Osteoblast (primary cell): ENCODE measurements at places on chromosomes 3 and 15.

DNA sequence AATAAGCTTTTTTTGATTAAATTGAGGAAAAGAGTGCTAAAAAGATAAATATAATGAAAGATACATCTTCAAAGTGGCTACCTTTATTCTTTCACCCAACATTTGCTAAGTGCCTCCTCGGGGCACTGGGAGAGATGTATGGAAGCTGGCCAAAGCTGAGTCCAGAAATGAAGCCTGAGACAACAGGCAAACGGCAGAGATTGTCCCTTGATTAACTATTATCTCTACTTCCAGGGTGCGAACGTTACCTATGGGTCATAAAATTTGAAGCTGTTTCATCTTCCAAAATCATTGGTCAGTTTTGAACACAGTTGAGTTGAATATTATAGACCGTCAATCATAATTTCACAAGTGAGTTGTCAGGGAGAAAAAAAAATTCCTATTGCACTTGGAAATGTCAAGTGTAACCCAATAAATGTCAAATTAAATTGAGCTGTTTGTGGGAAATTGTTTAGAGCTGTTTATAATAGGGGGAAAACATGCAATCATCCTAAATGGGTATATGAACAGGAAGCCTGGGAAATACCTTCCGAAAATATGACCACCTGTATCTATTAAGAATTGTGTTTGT is 73.9 kb downstream of the SUCLG2 start:
- DNase-seq, result no peak

DNA sequence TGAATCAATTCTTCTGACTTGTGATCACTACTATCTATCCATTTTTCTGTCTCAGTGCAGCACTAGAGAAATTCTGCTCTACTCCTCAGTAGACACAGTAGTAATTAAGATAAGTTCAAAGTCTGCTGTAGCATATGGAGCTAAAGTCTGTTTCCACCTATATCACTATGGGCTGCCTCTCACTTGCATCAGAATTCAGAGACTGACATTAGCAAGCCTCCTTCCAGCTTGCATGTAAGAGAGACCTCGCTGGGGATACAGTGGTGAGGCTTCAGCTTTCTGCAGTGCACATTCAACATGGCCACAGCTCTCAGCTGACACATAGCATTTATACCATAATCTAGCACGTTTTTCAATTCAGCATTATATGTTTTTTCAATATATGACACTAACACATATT is 217.0 kb downstream of the PLOD2 start:
- DNase-seq, result no peak

DNA sequence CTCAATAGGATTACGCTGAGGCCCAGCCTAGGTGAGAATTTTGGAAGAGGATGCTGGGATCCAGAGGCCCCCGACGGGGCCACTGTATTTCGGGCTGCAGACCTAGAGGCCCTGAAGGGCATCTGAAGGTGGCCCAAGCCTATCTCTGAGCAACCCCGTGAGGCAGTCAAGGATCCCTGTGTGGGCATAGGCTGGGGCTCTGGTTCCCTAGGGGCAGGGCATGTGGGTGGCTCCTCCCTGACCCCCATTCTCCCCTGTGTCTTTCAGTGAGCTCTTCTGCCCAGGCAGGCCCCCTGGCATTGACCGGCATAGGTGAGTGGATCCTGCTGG is 216.0 kb downstream of the SNRPN start:
- DNase-seq, result peak; percentile 45

GRCh38 chr3:163561151-163561550 is 1517.1 kb downstream of the SI start:
- no peak for DNase-seq

- DNase-seq, result peak; percentile 87
These were observed 22.1 kb upstream of the TRA2B start for GRCh38 chr3:185959609-185960521.

- no peak for DNase-seq
These were observed 4.6 kb upstream of the NEIL1 start for GRCh38 chr15:75342221-75342620.

GRCh38 chr3:118116991-118117390 is 917.7 kb downstream of the IGSF11 start:
- DNase-seq, result no peak

DNA sequence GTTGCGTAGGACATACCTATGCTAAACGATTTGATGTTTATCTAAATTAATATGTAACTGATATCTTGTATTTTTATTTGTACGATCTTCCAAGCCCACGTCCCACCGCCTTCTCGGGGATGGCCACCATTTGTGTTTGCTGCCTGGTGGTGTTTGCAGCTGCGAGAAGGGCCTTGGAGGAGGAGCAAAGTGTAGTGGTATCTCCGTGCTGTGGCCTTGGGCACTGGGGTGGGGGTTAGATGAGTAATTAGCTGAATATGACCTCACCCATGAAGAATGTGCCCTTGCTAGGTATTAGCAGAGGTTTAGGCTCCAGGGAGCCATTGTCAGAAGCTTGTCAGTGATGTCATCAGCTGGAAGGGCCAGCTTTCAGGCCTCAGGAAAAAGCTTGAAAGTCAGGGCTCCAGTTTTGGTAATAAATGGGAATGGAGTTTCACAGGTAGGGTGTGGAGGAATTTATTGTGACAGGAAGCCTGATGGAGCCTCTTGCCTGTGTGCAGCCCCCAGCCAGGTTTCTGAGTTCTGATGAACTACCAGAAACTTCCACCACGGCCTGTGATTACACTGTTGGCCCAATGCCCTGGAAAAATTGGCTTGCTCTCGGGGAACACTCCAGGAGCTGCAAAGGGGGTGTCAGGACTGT is 41.0 kb downstream of the FLNB start:
- peak; percentile 77 for DNase-seq

- no peak for DNase-seq
These were observed 1.4 kb downstream of the SETD5 start for GRCh38 chr3:9398700-9399336.

DNA sequence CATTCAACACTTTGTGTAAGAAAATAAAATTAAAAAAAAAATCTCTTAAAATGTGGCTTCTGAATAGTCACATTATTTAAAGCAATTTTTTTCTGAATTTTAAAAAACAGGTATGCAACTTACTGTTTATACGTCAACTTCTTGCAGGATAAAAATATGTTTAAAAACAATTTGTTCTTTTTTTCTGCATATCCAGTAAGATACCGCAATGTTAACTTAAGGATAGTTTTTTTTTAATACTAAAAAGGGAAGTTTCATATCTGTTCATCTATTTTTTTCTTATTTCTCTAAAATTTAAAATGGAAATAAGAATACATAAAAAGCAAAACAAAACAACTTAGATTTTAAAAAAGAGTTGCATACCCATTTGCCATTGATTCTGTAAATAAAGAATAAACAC is 27.4 kb downstream of the GOLIM4 start:
- DNase-seq, result no peak

- no peak for DNase-seq
These were observed 3.0 kb downstream of the TEX264 start for GRCh38 chr3:51673802-51674654.

DNA sequence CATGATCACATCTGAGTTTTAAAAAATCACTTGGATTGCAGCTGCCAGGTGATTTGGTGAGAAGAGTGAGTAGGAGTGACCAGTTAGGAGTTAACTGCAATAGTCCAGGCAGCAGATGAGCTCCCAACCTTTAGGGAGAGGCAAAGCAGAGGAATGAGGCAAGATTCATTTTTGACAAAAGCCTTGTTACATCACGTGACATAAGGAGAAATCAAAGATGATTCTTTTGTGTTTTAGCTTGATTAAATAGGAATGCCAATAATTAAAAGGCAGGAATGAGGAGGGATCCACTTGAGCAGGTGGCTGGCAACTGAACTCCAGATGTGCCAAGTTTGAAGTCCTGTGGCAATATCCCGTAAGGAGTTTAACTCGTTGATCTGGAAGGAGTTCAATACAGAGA is 2.5 kb downstream of the GATM start:
- DNase-seq, result no peak

DNA sequence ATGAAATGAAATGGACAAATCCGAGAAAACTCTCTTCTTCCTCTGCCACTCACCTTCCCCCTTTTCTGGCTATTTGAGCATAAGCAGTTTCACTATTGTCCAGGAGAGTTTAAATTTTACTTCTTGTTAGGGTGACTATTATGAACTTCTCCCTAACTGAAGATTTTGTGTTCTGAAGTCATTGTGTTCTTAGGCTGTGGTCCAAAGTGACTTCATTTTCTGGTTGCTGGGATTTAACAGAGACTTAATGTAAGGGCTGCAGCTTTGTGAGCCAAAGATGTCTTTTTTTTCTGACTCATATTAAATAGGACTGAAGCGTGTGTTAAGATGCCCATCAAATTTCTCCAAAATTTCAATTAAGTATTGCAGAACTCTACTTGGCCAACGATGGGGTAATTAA is 46.5 kb upstream of the FSTL1 start:
- DNase-seq, result peak; percentile 55

DNA sequence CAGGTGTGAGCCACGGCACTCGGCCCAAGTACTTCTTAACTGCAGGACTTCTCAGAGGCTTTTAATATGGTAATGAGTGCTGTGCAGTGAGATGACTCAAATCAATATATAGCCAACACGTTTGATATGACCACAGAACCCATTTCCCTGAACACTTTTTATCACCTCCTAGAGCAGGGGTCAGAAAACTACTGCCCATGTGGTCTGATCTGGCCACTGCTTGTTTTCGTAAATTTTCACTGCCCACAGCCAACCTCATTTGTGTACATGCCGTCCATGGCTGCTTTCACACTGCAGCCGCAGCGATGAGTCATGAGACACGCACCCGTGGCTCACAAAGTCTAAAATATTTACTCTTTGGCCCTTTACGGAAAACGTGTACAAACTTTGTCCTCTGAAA is 179.2 kb downstream of the RORA start:
- DNase-seq, result peak; percentile 58

DNA sequence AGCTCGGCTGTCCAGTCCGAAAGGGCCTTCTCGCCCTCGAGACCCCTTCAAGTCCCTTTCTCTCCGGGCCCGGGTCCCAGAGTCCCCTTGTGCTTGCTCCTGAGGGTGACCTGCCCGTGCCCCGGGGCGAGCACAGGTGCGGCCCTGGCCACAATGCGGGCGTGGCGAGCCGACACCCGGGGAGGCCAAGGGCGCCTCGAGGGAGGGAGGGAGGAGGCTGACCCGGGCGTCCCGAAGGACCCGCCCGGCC is 810 bp upstream of the MEF2A start:
- no peak for DNase-seq

DNA sequence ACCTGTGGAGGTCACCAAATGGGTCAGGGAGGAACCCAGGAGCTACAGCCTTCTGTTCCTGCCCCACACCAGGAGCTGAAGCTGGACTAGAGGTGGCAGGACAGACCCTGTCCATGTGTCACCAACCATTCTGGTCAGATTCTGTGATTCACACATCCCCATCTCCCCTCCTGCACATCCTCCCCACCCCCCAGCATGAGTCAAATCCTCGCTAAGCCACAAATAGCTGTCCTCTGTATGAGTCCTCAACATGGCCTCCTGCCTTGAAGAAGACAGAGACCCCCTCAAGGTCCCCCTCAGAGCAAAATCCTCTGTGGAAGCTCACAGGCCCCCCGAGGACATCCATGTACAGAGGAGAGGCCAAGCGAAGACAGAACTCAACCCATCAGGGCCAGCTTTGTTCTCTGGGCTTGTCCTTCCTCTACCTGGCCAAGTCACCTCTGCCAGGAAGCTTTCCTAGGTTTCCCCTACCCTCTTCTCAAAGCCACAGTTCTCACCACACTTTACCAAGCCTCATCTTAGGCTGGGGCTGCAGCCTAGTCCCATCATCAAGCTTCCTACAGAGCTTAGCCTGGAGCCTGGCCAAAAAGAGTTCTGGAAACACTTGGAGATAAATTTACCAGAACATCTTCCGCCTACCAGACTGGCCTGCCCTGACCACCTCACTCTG is 17.1 kb downstream of the CACNA2D2 start:
- no peak for DNase-seq

GRCh38 chr3:46350262-46350565 is 3.7 kb upstream of the CCR2 start:
- no peak for DNase-seq

DNA sequence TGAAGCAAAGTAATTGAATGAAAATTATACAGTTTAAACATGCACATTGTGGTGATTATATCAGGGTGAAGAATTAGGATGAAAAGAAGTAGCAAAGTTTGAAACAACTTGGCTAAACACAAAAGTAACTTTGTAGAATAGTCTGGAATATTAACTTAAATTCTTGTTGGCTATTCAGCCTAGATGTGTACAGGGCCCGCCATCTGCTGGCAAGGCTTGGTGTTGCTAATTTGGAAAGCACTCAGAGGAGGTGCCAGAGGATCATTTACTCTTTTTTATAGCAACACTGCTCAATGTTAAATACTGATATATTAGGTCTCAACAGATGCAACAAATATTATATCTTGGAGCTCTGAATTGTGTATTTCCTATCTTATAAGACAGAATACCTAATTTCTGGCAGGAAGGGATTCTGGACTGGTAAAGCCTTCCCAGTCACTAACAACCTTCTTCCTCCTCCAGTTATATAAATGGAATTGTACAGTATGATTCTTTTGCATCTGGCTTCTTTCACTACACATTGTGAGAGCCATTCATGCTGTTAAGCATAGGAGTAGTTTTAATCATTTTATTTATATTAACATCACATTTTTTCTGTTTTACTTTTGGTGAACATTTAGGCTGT is 36.1 kb downstream of the TTC23 start:
- peak; percentile 62 for DNase-seq

DNA sequence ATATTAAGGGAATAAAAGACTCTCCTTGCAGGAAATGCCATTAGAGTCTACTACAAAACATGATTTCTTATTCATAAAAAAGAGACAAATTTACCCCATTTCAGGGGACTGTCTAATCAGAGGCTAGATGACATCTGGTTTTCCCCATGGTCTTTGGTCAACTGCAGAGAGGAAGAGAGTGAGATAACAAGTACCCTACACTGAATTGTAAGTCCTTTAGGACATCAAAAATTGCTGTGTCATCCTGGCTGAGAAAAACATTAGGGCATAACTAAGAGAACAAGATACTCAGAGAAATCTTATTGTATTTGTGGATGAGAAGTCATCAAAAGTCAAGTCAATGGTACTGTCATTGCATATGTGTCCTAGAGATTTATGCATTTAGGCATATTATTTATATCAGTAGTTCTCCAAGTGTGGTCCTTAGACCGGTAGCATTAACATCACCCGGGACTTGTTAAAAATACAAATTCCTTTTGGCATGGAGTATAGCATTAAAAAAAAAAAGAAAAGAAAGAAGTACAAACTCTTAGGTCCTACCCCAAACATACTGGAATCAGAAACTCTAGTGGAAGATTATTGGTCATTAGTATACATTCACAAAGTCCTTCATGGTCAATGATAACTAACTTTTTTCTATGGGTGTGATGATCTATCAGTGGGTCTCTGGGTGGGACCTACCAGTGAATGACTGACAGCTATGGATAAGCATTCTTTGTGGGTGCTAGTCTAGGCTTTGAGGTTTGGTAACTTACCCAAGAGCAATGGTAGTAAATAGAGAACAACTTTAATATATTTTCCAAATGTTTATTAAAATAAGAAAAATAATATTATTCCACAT is 29.0 kb upstream of the TBC1D5 start:
- no peak for DNase-seq
